ENCODE measurements at places on chromosomes 4 and X. TPM values are rescaled to one million over a fixed set of nuclear protein-coding genes. Genes with fewer than 3 reads are reported as not detected.

The APLN gene
- 0.18 TPM for total RNA-seq

The ARMCX4 gene
- total RNA-seq: 4.6 TPM

The GPR78 gene
- not detected for total RNA-seq

The EDA gene
- 0.42 TPM for total RNA-seq

The XK gene
- 0.05 TPM for total RNA-seq

The TADA2B gene
- 17.0 TPM for total RNA-seq

Data from activated T-cell treated with anti-CD3 and anti-CD28 coated beads, Interleukin-2, amount 50 U/mL, for 4 hours (primary cell).